Right forelimb (tissue), 1 donor: ENCODE measurements at places on chromosomes 12 and 14.

DNA sequence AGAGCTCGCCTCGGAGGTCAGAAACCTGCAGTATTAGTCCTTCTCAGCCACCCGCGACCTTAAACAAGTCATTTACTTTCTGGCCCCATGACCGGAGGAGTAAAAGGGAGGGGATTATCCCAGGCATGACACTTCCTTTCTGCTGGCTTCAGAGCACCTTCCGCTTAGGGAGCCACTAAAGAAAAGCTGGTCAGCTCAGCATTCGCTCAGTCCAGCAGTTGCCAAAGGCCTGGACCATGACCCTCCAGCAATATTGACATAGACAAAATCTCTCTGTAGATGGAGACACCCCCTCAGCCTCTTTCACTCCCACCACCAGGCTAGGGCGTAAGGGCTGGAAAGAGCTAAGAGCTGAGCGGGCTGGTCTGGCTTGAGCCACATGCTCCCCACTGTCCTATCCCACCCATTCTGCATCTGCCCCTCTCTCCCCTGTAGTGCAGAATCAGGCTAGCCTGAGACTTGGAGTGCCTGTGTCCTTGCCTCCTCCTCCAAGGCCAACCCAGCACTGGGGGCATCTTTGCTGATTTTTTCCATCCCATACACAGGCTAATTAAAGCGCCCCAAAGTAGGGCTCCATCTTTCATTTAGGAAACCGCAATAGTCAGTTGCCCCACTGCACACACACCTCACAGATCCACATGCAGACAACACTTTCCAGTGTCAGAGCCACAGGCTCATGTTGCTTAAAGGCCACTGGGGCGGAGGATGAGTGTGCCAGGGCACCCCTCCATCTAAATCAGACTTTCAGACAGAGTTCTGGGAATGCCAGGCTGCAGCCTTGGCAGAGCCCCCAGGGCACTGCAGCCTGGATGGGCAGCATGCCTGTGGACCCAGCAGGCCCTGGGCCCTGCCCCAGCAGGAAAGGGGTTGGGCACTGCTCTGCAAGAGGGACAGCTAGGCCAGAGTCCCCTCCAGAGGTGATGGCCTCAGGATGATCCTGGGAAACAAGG lies 4.0 kb upstream of the CPNE6 start:
- DNase-seq, result no peak

DNA sequence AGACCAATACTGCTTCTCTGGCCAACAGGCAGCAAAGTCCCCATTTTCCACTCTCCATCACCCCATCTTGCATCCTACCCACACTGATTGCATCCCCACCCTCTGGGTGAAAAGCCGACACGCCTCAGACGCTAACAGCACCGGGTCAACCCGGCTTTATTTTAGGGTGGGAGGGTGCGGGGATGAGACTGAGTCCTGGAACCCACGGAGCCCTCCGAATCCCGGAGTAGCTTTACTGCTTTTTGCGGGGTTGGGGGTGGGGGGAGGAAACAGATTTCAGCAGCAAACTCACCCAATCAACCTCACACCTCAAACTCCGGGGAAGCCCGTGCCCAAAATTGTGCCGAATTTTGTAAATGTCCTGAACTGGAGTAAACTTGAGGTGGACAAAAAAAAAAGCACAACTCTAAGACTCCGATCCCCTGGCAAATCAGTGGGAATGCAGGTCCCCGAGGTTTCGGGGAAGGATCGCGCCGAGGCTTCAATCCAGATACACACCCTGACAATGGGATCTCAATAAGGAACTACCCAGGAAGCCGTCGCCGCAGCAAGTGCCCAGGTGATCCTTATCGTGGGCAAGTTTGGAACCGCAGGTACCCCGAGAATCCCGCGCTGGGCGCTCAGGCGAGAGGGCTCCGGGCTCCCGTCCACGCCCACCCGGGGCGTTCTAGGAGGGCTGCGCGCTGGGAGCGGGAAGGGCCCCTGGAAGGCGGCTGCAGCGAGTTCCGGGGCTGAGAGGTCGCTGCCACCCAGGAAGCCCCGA lies 1.1 kb downstream of the GCH1 start:
- DNase-seq, result no peak

DNA sequence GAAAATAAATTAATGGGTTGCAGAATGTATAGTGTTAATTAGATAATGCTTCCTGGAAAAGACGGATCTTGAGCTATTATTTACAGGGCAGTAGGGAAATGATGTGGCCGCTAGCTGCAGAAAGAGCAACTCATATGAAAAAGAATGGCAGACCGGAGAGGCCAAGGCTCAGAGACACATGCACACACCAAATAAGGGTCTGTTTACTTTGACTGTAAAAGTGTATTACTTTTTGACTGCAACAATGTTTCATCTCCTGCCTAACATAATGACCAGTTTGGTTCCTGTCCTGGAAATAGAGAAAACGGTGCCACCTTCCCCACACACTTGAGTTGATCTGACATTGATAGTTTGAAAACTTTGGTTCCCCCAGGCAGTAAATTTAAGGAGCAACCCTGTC lies 290.9 kb downstream of the CACNA1C start:
- no peak for DNase-seq

DNA sequence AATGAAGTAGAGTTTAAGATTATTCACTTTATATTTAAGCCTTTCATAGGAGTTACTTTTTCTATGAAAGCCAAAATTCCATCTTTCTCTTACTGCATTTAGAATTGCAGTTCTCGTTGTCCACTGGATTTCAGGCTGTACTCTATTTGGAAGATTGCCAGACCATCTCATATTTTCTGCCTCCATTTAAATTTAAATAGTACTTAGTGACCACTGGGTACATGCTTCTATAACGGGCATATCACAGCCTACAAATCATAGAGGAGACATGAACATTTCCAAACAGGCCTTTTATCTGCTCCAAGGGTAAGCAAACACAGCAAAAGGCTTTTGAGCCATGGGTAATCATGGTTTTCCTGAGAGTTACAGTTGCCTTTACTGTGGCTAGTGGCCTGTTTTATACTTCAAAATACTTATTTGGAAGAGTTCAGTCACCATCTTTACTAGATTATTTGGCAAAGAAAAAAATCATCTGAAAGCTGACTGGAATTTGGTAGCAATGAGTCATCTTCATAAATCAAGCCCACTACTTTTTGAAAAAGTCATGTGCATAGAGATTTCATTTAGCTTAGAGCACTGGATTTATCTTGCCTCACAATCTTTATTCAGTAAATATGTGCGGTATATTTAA lies 15.7 kb downstream of the ANO6 start:
- no peak for DNase-seq

GRCh38 chr12:29653286-29653685 lies 130.5 kb downstream of the TMTC1 start:
- no peak for DNase-seq

DNA sequence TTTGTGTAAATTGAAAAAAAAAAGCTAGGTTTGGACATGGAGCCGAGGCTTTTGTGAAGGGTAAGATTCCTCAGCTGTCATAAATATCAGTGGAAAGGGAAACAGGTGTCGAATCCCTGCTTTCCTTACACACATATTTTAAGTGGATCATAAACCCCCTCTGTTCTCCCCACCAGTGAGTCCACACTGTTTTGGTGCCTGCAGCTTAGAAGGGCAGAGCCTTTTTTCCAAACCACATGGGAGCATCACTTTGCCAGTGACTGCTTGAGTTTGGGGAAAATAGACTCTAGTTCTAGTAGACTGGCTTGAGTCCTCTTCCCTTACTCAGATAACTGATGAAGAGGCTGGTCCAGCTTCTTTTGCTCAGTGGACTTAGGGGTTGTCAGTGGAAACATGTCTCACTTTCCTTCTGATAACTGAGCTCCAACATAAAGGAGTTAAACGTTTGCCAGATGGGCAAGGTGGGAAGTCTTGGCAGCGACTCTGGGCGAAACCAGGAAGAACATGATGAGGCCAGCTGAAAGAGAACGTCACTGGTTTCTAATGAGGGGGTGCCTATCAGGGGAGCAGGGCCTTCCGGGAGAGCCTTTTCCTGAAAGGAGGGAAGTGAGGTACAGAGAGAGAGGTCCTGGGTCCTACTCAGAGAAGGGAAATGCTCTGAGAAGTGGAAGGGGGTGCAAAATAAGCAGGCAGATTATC lies 168.1 kb upstream of the PARP11 start:
- DNase-seq, result no peak

DNA sequence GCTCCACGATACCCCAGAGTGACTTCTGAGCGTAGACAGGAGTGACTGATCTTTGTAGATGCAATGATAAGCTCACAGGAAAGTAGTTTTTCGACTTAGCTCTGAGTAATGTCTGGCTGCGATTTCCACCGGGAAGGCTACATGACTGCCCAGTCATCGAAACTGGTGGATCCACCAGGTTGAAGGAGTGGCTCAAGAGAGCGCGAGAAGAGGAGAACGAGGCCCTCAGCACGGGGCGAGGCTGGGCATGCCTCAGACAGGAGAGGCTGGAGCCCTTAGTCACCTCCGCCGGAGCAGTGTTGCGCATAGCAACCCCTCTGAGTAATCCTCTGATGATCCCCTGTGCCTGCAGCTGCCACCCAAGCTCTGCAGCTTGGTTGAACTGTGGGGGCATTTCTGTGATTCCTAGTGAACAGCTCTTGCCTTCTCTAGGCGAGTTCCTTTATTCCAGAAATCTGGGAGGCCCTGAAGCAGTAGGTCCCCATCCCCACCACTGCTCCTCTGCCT lies 25.6 kb downstream of the ELK3 start:
- DNase-seq, result peak; percentile 48

DNA sequence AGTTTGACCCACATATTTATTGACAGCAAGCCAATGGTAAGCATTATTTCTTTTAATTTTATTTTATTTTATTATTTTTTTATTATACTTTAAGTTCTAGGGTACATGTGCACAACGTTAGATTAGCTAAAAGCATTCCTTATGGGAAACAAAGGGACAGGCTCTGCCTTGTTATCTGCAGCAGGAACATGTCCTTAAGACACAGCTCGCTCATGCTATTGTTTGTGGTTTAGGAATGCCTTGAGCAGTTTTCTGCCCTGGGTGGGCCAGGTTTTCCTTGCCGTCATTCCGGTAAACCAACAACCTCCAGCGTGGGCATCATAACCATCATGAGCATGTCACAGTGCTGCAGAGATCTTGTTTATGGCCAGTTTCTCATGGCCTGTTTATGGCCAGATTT lies 370.2 kb downstream of the TMEM117 start:
- no peak for DNase-seq

DNA sequence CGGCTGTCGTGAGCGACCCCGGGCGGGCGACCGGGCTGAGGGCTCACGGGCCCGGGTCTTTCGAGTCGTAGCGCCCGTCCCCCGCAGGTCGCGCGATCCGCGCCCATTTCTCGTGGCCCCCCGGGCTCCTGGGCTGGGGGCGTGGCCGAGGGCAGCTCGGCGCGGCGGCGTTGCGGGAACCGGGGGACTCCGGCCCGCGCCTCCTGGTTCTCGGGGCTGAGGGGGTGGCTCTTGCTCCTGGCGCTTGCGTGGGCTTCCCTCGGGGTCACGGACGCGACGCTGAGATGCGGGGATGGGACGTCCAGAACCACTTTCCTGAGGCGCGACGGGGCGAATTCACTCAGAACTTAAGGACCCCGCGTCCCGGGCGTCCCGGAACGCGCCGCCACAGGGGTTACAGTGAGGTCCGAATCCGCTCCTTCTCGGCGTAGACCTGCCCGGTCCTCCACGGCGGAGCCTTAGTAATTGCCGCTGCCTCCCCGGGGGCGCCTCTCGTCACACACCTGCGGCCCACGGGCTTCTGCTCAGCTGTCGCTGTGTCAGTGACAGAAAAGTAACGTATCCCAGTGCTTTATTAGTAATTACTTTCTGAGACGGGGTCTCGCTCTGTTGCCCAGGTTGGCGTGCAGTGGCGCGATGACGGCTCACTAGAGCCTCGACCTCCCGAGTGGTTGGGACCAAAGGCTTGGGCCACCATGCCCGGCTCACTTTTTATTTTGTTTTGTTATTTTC lies 606 bp downstream of the EP400 start:
- peak; percentile 63 for DNase-seq

DNA sequence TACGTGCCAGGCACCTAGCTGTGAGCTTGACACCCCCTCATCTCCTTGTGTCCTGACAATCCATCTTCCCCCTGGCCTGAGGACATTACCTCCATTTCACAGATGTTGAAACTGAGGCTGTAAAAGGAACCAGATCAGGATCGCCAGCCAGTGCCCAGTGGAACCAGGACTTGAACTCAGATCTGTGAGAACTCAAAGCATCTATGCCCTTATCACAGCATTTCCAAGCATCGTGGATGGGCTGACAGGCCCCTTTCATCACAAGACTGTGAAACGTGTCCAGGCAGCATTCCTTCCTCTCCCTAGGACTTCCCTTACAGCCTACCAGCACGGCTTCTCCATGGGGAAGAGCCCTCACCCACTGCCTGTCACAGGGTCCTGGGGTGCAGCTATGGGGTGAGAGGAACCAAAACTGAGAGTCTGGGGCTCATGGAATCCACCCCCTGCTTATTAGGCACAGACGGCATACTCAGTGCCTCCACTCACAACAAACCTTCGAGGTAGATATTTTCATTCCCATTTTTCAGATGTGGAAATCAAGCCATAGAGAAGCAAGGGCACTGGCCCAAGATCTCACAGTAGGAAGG lies 26.9 kb downstream of the CMKLR1 start:
- DNase-seq, result no peak

DNA sequence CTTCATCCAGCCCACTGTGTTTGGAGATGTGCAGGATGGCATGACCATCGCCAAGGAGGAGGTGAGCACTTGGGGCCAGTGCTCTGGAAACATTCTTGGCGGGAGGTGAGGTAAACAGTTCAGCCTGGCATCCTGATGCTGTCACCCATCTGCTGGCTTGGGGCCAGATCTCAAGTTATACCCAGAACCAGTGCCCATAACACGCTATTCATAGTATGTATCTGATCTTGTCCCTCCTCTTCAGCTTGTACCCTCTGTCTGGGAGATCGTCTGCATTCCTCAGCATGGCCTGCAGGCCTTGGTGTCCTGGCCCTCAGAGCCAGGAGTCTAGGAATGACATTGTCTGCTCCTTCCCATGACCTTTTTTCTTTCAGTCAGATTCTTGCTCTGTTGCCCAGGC lies 31.4 kb downstream of the ALDH2 start:
- no peak for DNase-seq

DNA sequence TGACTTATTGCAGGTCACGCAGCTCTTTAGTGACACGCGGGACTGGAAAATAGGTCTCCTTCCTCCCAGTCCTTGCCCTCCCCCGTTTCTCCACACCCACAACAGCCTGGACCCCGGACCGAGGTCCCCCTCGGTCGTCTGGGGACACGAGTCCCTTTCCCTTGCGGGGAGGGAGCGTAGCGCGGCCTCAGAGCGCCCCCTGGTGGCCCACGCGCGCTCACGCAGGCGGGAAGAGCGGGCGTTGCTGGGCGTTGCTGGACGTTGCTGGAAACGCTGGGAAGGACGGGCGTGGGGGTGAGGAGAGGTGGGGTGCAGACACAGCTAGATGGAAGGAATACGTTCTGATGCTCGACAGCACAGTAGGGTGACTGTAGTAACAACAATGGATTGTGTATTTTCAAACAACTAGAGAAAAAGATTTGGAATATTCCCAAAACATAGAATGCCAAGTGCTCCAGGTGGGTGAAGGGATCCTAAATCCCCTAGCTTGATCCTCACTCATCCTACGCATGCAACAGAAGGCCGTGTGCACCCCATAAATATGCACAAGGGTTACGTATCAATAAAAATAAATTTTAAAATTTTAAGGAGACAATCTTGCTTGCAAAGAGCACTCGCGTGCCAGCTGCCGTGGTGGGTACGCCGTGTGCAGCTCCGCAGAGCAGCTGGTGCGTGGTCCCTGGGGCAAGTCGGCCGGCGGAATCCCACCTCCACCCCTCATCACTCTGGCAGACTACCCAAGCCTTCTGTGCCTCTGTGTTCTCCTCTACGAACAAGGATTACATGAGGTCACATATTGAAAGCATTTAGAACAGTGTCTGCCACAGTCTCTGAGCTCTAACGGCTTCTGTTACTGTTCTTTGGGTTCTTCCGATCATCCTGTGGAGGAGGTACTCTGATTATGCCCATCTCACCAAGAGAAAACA lies 87.4 kb downstream of the B4GALNT3 start:
- peak; percentile 84 for DNase-seq
